ENCODE measurements at places on chromosomes 4 and X.

- no peaks in the 10 kb centered on the region for H3K27me3 ChIP-seq
- no peak overlapping the region for H3K4me3 ChIP-seq
- no peak overlapping the region for H3K27ac ChIP-seq
Observed at GRCh38 chr4:69044247-69044646, 52.0 kb upstream of the UGT2B7 start.

GRCh38 chrX:46278572-46278971 is 266.6 kb downstream of the ZNF674 start:
- H3K4me3 ChIP-seq, result no peak overlapping the region
- no peak for DNase-seq
- H3K36me3 ChIP-seq, result no peaks in the 10 kb centered on the region
- H3K27me3 ChIP-seq, result no peaks in the 10 kb centered on the region

- H3K36me3 ChIP-seq, result no peaks in the 10 kb centered on the region
- H3K4me1 ChIP-seq, result no peaks in the 10 kb centered on the region
- H3K4me3 ChIP-seq, result no peak overlapping the region
- no peak for DNase-seq
- no peak overlapping the region for H3K27ac ChIP-seq
Observed at GRCh38 chrX:6131287-6131686, 97.4 kb downstream of the NLGN4X start.

DNA sequence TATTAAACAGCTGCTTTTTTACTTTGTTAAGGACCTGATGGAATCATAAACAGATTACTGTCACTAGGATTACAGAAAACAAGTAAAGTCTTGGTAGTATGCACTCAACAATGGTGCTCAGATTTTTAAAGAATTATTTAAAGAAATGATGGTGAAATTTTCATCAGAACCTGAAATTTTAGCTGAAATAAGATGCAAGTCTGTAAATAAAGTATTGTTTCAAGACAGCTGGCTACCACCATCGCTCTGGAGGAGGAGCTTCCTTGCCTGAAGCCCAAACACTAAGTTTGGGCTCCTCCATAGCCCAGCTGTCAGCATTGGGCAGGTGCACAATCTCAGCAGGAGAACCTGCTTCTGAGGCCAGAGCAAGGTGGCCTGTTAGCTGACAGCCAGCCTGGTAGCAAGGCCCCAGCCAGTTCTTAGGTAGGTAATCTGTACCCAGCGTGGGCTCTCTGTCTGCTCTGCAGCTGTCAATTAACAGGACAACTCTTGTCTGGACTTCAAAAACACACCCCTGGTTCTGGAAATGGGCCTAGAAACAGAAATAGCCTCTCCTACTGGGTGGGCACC is 4.6 kb downstream of the GAB1 start:
- H3K4me3 ChIP-seq, result no peak overlapping the region
- H3K36me3 ChIP-seq, result no peaks in the 10 kb centered on the region
- no peak overlapping the region for H3K27ac ChIP-seq
- DNase-seq, result no peak
- peaks cover 8% of the 10 kb centered on the region for H3K4me1 ChIP-seq
- H3K27me3 ChIP-seq, result no peaks in the 10 kb centered on the region

GRCh38 chr4:113637823-113638561 is 123.5 kb downstream of the CAMK2D start:
- no peaks in the 10 kb centered on the region for H3K27me3 ChIP-seq
- H3K4me3 ChIP-seq, result no peak overlapping the region
- H3K36me3 ChIP-seq, result no peaks in the 10 kb centered on the region
- peaks cover 26% of the 10 kb centered on the region for H3K4me1 ChIP-seq
- no peak overlapping the region for H3K27ac ChIP-seq

All from SJSA1 (cell line).